ENCODE measurements at places on chromosomes 5 and 9. TPM values are rescaled to one million over a fixed set of nuclear protein-coding genes. Genes with fewer than 3 reads are reported as not detected.

CEP72 gene
- total RNA-seq, result 0.86 TPM

MOB3B gene
- 0.51 TPM for total RNA-seq

HCN1 gene
- total RNA-seq, result not detected

MARCOL gene
- total RNA-seq, result not detected

All from cardiac septum (tissue), 1 donor.